Panc1 (cell line): ENCODE measurements at places on chromosomes 11 and 22. TPM values are rescaled to one million over a fixed set of nuclear protein-coding genes. Genes with fewer than 3 reads are reported as not detected.

Gene FREY1
- total RNA-seq = 1.4 TPM

- no peak for DNase-seq
Observed at GRCh38 chr11:66081505-66081904, 11.4 kb downstream of the PACS1 start.

Gene ACCS
- 38.0 TPM for total RNA-seq

Gene ELFN2
- total RNA-seq = 2.9 TPM

GRCh38 chr11:77502346-77502905 lies 28.5 kb upstream of the PAK1 start:
- DNase-seq = no peak

Gene CHRNA10
- total RNA-seq = 6.8 TPM

GRCh38 chr11:64299847-64300648 lies at the start of gene CATSPERZ:
Gene CATSPERZ (plus strand): TSS chr11:64300358. CDS start chr11:64300411, 53 bp downstream.
- no peak for DNase-seq

- no peak for DNase-seq
Observed at GRCh38 chr11:117193130-117194020, 5.8 kb upstream of the TAGLN start.

Gene P2RY6
- 0.59 TPM for total RNA-seq

GRCh38 chr11:46099963-46100316 lies 21.3 kb downstream of the PHF21A start:
- DNase-seq = no peak

Gene OR6A2
- 0.15 TPM for total RNA-seq

Gene ARHGAP20
- total RNA-seq = 0.05 TPM

Gene CDPF1
- 11.2 TPM for total RNA-seq

- no peak for DNase-seq
Observed at GRCh38 chr11:78954261-78954660, 379.6 kb upstream of the NARS2 start.

DNA sequence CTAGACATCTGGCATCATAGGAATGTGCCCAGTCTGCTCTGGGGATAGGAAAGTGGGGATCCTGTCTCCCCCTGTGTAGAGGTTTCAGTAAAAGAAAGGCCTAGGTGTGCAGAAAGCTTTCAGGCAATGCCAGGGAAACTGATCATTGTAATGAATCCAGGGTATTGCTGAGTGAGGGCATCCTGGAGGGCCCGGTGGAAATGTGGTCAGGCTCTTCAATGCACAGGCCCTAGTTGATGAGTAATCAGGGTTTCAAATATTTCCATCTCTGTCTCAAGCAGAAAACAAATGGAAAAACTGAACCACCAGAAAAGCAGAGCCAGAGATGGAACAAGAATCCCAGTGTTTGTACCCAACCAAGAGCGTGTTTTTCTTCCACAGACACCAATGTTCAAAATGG lies 2.0 kb downstream of the CD3E start:
- DNase-seq = no peak

DNA sequence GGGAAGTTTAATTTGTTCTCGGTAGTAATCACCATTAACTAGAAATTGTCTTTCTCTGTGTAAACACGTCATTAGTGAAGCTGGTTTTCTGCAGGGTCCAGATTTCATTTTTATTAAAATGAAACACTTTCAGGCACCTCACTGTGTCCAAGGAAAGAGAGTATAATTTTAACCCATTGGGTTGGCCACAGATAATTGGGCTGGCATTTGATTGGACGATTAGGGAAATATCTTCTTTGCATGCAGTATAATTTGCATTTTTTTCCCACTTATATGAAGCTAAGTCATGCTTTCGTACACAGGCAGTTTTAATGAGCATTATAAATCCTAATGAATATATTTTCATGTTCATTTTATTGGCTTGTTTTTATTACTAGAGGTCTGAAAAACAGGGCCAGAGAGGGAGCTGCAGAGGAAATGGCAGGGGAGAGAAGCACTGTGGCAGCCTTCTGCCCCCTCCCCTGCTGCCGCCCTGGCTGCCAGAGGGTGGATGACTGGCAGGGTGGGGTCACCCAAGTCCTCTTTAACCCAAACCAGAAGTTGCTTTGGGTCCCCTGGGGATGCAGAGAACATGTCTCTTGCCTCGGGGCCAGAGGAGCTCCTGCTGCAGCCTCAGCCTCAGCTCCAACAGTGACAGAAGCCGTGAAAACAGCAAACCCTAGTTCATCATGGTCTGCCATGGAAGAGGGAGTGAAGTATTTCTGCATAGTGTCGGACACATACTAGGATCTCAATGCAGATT lies 93.9 kb downstream of the PKNOX2 start:
- no peak for DNase-seq

GRCh38 chr22:39646398-39647063 lies 76.0 kb downstream of the CACNA1I start:
- DNase-seq = no peak

GRCh38 chr11:46918083-46918787 lies at the start of gene LRP4:
Gene LRP4 (minus strand): TSS chr11:46918550. CDS start chr11:46918379, 171 bp downstream.
- no peak for DNase-seq

Gene FXYD6
- total RNA-seq = 0.54 TPM

Gene LIF
- total RNA-seq = 34.4 TPM

GRCh38 chr11:104098132-104098531 lies 61.7 kb downstream of the DDI1 start:
- no peak for DNase-seq

GRCh38 chr11:32462011-32462690 lies 26.8 kb upstream of the WT1 start:
- no peak for DNase-seq

DNA sequence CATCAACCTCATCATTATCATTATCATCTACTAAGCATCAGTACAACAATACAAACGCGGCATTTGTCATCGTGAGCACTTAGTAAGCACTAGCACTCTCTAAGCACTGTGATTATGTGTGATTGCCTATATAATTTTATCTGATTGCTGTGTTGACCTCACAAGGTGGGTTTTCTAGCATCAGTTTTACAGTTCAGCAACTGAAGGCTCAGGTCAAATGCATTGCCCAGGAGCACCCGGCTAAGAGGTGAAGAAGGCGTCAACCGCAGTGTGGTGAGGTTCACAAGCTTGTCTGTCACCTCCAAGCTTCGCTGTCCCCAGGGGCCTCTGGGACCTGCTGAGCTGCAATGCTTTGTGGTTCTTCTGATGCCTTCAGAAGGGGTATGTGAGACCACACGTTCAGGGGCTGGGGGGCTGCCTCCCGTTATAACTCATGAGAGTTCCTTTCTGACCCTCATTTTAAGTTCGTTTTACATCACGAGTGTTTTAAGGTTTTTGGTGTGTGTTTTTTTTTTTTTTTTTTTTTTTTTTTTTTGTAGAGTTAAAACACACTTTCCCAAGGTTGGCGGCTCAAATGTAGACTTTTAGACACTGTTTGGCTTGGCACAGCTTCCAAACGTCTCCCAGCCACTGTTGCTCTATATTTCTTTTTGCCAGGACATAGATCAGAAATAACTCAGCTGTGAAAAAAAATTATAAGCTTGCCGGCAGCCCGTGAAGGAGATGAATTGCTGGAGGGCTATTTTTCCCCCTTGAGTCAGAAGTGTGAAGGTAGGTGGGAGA lies 33.8 kb upstream of the SCUBE1 start:
- DNase-seq = no peak
